ENCODE measurements at places on chromosomes 2 and 18. TPM values are rescaled to one million over a fixed set of nuclear protein-coding genes. Genes with fewer than 3 reads are reported as not detected.
A peak's percentile ranks its signal among the peaks of the same experiment; 100 is the strongest.

DNA sequence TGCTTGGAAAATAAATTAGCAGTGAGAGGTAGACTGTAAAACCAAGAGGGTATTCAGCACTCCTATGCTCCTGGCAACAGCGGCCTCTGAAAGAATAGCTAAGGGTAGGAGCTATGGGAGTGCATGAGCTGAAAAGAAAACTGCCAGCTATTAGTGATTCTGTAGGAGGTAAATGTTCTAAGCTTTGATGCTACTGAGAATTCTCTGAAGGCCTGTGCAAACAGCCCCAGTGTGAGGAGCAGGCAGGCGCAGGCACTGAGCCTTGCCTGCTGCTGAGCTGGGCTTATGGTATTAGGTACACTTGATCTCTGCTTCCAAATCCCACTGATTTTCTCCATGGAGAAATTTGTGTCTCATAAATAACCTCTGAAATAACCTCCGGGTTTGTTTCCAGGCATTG lies 86.7 kb downstream of the NYAP2 start:
- H3K27ac ChIP-seq = no peak overlapping the region
- no peak for DNase-seq
- no peaks in the 10 kb centered on the region for H3K36me3 ChIP-seq
- no peaks in the 10 kb centered on the region for H3K27me3 ChIP-seq
- no peaks in the 10 kb centered on the region for H3K4me1 ChIP-seq

- no peak overlapping the region for H3K4me3 ChIP-seq
- H3K27me3 ChIP-seq = no peaks in the 10 kb centered on the region
- H3K36me3 ChIP-seq = no peaks in the 10 kb centered on the region
- no peak overlapping the region for H3K27ac ChIP-seq
- no peak for DNase-seq
These were observed 132.9 kb downstream of the FTCDNL1 start for GRCh38 chr2:199718074-199718473.

DNA sequence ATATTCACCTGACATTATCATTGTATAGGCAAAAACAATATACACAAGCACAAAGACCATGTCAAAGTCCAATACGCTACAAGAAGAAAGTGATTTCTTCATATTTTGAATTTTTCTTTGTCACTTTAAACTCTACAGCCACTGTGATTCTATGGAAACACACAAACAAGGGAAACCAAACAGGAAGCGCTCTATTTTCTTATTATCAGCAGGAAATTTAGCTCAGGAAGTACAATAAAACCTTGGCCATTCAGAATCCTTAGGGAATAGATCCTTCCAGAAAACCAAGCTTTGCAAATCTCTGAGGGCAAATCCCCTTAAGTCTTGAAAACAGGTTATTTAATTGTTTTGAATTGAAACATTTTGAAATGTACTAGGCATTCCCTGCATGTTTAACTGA lies 336.2 kb downstream of the EPHA4 start:
- H3K4me3 ChIP-seq = no peak overlapping the region
- no peaks in the 10 kb centered on the region for H3K36me3 ChIP-seq
- peak overlapping the region; percentile 57 for H3K27ac ChIP-seq
- no peaks in the 10 kb centered on the region for H3K27me3 ChIP-seq
- DNase-seq = no peak

DNA sequence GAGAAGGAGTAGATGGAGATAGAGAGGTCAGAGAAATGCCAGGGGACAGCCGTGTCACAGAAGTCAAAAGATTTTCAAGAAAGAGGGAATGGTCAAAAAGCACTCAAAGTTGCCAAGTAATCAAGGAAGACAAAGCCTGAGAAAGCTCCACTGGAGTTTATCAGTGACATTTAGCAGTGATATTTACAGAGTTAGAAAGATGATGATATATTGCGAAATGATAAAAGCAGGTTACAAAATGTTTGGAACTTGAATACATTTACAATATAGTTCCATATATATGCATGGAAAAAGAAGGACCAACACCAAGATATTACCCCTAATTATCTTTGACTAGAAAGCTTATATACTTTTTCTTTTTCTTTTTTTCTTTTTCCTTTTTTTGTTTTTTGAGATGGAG lies 20.4 kb downstream of the ZNF2 start:
- no peaks in the 10 kb centered on the region for H3K4me1 ChIP-seq
- H3K36me3 ChIP-seq = peaks cover 29% of the 10 kb centered on the region
- no peaks in the 10 kb centered on the region for H3K27me3 ChIP-seq
- DNase-seq = no peak

DNA sequence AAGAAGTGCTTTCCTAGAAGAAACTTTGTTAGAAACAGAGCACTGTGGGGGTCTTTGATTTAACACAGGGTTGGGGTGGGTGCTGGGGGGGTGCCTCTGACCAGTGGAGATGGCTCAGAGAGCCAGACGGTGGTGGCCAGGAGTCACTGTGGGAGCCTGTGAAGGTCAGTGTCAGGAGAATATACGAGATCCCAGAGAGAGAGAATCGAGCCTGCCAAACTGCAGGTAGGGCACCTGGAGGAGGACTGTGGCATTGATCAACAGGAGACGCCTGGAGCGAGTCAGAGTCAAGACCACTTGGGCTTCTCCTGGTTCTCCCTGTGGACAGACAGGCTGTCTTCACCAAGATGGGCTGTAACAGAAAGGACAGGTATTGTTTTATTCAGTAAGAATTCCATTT lies 136.5 kb upstream of the TWIST2 start:
- H3K27ac ChIP-seq = no peak overlapping the region
- no peak overlapping the region for H3K4me3 ChIP-seq
- DNase-seq = no peak

DNA sequence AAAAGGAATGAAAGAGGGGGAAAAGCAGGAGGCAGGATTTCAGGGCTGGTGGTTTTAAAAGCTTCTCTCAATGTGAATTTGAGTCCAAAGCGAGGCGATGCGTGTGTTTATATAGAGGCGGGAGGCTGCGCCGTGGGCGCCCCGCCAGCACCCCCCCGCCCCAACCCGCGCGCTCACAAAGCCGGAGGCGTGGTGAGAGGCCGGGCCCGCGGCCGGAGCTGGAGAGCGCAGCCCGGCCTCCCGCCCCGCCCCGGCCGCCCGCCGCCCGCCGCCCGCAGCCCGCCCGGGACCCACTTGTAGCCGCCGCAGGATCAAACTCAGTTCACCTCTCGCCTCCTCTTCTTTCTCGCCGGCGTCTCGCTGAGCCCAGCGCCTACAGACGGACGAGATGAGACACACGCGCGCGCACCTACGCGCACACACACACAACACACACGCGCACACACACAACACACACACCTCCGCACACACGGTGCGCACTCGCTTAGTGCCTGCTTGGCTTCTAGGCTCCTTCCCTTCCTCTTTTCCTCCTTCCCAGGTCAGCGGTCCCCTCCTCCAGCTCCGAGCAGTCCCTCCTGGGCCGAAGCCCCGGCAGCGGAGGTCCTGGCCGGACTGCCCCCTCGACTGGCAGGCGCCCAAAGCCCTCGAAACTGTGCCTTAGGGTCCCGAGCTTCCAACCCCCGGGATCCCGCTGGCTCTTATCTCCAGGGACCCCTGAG lies 1.3 kb upstream of the CYP26B1 start:
- no peaks in the 10 kb centered on the region for H3K36me3 ChIP-seq
- H3K4me3 ChIP-seq = peak overlapping the region; percentile 40
- peaks cover 55% of the 10 kb centered on the region for H3K27me3 ChIP-seq
- peaks cover 51% of the 10 kb centered on the region for H3K4me1 ChIP-seq

- H3K4me3 ChIP-seq = no peak overlapping the region
- DNase-seq = no peak
- H3K27me3 ChIP-seq = no peaks in the 10 kb centered on the region
- no peaks in the 10 kb centered on the region for H3K4me1 ChIP-seq
These were observed 53.9 kb upstream of the DNER start for GRCh38 chr2:229768235-229768634.

- no peak overlapping the region for H3K27ac ChIP-seq
- no peaks in the 10 kb centered on the region for H3K36me3 ChIP-seq
- no peak for DNase-seq
- H3K27me3 ChIP-seq = no peaks in the 10 kb centered on the region
- H3K4me1 ChIP-seq = no peaks in the 10 kb centered on the region
These were observed 61.3 kb upstream of the NXPH2 start for GRCh38 chr2:138841459-138841858.

DNA sequence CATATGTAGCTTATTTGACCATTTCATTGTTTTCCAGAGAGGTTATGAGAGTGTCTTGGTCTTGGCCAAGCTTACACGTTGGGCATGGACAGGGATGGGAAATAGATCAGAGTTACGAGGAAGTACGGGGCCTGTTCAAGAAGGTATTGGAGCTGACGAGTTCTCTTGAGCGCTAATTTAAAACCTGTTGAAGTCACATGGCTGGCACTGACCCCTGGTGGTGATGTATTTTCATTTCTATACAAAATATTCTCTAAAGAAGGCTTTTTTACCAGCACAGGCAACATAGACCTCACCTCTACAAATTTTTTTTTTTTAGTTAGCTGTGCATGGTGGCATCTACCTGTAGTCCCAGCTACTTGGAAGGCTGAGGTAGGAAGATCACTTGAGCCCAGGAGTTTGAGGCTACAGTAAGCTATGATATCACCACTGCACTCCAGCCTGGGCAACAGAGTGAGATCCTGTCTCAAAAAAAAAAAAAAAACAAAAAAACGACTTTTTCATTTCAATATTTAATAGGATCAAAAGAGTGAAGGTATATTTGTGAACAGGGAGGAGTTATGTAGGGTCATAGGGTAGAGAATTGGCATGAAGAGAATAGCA lies 19.6 kb downstream of the UGP2 start:
- no peak overlapping the region for H3K27ac ChIP-seq
- H3K4me3 ChIP-seq = no peak overlapping the region

DNA sequence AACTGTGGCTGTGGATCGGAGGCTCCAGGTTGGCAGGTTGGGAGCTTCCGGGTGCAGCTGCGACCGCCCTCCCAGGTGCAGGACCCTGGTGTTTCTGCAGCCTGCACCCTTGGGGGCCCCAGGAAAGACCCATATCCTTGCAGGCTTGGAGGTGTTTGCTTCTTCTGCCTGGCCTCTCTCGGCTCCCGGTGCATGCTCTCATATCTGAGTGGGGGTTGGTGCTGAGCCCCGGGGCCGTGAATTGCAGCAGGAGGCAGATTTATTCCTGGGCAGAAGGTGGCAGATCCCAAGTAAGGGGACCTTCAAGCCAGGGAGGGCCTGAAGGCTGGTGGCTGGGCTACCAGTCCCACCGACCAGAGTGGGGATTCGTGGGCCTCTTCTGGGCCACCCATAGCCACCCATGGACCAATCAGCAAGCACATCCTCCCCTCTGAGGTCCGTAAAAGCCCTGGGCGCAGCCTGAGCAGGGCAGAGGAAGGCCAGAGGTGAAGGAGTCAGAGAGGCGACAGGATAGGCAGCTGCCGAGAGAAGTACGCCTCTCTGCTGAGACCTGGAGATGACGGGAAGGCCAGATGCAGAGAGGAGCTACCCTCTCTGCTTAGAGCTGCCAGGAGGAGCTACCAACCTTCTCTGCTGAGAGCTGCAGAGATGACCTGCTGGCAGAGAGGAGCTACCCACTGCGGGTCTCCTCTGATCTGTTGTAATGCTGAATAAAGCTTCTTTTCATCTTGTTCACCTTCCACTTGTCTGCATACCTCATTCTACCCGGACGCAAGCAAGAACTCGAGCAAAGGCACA lies 1279.0 kb upstream of the LRRTM1 start:
- H3K36me3 ChIP-seq = no peaks in the 10 kb centered on the region
- DNase-seq = no peak
- no peaks in the 10 kb centered on the region for H3K4me1 ChIP-seq
- no peak overlapping the region for H3K27ac ChIP-seq
- H3K4me3 ChIP-seq = no peak overlapping the region
- no peaks in the 10 kb centered on the region for H3K27me3 ChIP-seq

The SERPINB13 gene
- polyA plus RNA-seq = not detected
